ENCODE measurements at places on chromosomes 1 and 21. TPM values are rescaled to one million over a fixed set of nuclear protein-coding genes. Genes with fewer than 3 reads are reported as not detected.

ZSCAN20 gene
- 1.3 TPM for total RNA-seq

CD48 gene
- total RNA-seq, result 1.2 TPM

- DNase-seq, result no peak
These were observed 295.5 kb downstream of the KCNT2 start for GRCh38 chr1:196312739-196313138.

GRCh38 chr1:163970699-163971098, 588.3 kb upstream of the PBX1 start:
- no peak for DNase-seq

DRAXIN gene
- not detected for total RNA-seq

Measured in left lobe of liver (tissue), 2 donors.